ENCODE measurements at places on chromosomes 4 and X.
A peak's percentile ranks its signal among the peaks of the same experiment; 100 is the strongest.

GRCh38 chr4:6761649-6762615, 20.6 kb upstream of the KIAA0232 start:
- no peak for DNase-seq

DNA sequence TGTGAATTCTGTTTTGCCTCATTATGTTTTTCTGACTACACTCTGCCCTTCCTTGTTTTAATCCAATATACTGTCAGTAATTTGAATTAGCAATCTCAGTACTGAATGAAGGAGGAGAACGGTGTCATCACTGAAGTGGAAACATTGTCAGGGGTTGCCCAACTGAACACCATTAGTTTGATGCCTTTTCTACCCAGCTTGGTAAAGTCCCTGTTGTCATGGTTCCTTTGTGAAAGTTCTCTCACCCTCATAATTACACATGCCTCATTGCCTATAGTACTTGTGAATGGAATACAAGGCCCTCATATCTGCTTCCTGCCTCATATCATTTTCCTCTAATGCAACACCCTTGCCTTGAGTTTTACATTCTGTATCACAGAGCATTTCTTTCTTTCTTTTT, 76.9 kb downstream of the RRAGB start:
- no peak for DNase-seq

DNA sequence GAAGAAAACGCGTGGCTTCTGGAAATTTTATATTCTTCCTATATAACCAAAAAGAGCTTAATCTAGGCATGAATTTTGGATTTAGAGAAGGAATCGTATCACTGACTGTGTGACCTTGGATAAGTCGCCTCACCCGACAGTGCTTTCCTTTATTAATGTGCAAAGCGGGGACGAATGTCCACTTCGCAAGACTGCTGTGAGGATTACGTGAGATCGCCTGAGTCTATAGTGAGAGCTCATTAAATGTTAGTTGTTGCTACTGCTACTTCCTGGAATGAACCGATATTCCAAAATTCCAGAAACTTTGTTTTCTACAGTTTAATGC, 448 bp upstream of the TBC1D8B start:
- no peak for DNase-seq

- no peak for DNase-seq
Observed at GRCh38 chr4:139523076-139523475, 32.9 kb downstream of the SETD7 start.

DNA sequence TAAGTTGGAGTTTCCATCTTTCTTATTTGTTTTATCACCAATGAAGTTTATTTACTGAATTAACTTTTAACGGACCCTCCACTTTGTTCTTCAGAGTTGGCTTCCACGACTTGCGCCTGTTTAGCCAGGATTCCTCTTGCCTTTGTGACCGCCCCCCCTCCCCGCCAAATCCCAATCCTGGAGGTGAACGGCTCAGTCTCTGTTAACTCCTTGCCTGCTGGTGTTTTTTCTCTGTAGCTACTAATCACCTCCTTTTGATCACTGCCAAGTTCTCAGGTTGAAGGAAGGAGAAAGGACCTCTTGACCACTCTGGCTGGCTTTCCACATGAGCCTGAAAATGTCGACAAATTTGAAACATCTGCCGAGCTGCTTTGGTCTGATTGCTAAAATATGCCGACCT, 46.8 kb upstream of the BCOR start:
- DNase-seq, result no peak

GRCh38 chr4:98473046-98473445, 185.4 kb downstream of the TSPAN5 start:
- DNase-seq, result peak; percentile 7

GRCh38 chr4:153514688-153515426, 48.7 kb downstream of the TMEM131L start:
- no peak for DNase-seq

- no peak for DNase-seq
Observed at GRCh38 chrX:76184276-76184675, 11.4 kb downstream of the PBDC1 start.

DNA sequence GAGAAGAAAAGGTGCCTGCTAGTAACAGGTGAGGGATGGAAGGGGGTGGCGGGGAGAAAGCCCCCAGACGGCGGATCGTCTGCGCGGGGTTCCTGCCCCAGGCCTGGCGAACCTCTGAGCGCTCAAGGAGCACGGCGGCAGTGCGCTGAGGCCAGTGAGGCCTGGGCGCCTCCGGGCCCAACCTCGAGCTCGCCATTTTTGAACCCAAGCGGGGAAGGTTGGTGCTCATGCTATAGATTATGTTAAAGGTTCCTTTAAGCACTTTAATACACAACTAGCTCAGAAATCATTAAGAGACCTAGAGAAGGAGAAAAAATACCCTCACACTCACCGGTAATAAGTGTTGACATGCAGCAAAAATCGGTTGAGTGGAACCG, 7.9 kb downstream of the PITX2 start:
- DNase-seq, result no peak

DNA sequence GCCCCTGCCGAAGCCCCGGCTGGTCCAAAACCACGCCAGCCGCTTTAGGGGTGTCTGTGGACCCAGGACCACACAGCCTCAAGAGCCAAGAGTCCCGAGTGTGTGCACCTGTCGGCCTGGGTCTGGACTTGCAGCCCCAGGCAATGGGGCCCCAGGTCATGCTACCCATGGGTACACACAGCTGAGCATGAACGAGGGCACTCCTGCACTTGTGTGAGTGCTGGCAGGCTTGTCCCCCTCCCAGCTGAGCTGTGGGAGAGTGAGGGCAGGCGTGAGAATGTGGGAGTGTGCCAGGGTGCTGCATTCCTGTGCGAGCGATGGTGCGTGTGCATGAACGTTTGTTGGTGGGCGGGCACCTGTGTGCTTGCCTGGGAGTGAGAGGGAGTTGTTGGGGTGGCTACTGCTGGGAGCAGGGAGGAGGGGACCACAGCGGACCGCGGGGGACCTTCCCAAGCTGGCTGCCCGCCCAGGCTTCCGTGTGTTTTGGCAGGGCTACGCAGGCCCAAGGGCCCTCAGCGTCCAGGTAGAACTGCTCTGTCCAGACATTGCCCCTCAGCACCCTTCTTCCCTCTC, 30.8 kb downstream of the BLOC1S4 start:
- DNase-seq, result no peak

DNA sequence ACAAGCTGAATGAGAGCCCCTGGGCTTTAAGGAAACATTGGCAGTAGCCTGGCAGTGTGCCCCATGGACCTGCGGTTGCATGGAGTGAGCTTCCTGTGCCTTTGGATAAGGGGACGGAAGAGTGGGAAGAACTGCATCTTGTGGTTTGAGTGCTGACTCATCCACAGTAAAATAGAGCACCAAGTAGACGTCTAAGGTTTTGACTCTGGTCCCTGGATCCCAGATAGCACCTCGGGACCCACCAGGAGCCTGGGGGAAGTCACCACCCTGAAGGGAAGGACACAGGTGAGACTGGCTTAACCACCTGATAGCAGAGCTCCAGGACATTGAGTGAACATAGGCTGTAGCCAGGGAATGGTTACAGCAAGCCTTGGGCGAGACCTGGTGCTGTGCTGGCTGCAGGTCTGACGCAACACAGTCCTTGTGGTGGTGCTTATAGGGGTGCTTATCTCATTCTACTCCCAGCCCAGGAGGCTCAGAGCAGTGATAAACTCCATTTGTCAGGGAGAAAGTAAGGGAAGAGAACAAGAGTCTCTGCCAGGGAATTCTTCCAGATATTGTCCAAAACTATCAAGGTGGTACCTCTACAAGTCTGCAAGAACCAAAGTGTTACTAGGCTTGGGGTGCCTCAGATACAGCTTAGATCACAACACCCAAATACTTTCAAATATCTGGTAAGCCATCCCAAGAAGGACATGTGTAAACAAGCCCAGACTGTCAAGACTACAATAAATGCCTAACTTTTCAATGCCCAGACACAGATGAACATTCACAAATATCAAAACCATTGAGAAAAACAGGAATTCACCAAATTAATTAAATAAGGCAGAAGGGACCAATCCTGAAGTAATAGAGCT, 123.6 kb upstream of the TET2 start:
- peak; percentile 25 for DNase-seq

DNA sequence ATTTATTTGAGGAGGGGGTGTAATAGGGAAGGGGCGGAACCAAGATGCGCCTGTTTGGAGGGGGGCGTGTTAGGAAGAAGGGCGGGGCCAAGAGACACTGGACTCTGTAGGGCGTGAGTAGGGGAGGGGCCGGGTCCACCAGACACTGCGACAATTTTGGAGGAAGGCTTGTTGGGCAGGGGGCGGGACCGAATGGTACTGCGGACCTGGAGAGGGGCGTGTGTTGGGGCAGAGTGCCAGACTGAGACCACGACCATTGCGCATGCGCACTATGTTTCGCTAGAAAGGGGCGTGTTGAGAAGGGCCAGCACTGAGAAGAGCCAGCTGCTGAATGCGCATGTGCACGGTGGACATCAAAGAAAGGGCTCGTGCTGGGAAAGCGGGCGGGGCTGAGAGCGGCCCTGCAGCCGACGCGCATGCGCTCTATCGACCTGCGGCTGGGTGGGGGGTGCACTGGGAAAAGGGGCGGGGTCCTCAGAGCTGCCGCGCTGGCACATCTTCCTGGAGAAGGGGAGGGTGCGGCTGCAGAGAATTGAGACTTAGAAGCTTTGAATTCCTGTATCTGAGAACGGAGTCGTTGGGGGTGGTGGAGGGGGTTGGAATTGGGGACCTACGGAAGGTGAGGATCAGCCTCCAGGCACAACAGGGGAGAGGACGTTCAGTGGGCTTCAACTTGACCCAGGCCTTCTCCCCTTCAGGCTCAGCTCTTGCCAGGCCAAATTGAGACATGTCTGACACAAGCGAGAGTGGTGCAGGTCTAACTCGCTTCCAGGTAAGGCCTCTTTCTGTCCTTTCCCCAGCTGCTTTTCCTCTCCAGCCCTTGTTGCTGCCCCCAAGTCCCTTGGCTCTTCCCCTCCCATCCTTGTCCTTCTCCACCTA, 1.3 kb downstream of the MAGED2 start:
- DNase-seq, result peak; percentile 69

DNA sequence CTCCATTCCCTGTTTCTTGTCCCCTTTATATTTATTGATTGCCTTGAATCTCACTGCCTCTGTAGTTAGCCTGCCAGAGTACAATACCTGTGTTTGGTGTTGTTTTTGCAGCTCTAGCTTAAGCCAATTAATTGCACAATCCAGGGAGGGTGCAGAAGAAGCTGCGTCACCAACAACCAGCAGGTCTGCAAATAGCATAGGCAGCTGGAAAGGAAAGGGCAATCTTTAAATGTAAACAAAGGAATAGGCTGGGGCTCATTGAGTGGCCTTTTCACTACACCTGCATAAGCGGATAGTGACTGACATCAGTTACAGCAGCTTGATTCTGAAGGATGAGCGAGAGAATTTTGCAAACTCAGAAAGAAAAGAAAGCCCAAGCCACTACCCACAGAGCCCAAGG, 106.8 kb upstream of the RAI2 start:
- no peak for DNase-seq

DNA sequence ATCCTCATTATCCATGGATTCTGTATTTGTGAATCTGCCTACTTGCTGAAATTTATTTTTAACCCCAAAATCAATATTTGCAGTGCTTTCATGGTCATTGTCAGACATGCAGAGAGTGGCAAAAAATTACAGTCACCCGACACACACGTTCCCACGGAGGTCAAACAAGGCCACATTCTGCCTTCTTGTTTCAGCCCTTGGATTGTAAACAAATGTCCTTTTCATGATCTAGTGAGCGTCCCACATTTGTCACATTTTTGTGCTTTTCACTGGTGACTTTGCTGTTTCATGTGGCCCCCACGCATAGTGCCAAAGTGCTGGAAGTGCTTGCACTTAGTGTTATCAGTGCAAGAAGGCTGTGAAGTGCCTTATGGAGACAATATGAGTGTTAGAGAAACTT, 45.0 kb downstream of the SOD3 start:
- DNase-seq, result no peak
